ENCODE measurements at places on chromosomes 1 and 21.

DNA sequence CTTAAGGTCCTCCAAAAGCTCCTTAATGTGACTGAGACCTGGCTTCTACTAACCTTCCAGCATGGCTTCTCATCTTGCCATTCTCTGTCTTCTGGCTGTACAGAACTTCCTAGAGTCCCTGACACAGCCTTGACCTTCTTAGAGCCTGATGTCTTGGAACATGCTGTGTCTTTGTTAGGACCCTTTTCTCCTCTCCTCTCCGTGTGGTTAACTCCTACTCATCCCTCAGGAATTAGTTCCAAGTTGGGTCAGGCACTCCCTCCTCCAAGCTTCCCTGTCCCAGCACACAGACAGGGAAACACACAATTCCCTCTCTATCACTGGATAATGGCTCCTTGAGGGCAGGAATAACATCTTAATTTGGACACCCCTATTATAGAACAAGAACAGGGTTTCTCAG lies 275.4 kb upstream of the USP24 start:
- DNase-seq, result no peak

DNA sequence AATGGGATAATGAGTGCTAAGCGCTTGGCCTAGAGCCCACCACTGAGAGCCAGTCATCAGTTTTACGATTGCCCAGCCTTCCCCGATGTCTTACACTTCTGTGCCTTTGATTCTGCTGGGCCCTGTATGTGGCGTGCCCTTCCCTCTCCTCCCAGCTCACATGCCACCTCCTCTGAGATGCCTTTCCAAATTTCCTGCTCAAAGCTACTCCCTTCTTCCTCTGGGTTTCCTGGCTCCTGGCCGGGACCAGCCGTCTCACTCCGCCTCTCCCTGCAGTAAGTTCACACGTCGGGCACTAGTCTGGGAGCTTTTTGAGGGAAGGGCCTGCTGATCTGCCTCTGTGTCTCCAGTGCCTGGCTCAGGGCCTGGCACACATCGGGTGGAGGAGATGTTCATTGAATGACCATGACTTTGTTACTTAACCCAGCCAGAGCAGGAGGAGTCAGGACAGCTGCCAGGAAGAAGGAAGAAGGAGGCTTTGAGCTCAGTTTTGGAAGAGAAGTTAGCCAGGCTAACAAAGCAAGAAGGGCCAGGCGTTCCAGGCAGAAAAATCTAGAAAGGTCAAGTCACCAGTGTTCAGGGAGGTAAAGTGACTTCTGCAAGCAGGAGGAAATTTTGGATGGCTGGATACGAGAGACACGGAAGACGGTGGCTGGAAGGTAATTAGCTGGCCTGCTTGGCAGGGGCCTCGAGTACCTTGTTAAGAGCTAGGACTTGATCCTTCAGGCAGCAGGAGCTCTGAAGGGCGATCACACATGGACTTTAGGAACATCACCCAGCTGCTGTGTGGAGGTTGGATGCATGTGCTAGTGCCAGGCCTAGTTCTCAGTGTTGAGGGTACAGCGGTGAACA lies 63.6 kb downstream of the EPHB2 start:
- no peak for DNase-seq

DNA sequence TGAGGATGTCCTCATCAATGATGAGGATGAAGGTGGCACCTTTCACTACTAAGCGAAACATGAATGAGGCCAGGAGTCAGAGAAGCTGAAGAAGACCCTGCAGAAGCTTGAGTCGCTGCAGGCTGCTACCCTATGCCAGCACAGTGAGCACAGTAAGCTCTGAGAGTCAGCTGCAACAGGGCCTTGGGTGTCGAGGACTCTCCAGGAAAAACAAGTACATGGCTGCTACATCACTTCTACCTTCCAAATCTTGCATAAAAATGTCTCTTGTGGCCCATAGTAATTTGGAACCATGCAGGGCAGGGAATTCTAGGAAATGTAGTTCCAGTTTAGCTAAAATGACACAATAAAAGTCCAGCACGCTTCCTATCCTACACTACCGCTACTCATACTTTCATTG lies 51.5 kb upstream of the KIRREL1 start:
- no peak for DNase-seq

- no peak for DNase-seq
Observed at GRCh38 chr1:30995990-30996612, 69.4 kb downstream of the PUM1 start.

- no peak for DNase-seq
Observed at GRCh38 chr1:86515597-86515996, 31.3 kb upstream of the CLCA4 start.

GRCh38 chr1:243477731-243478290 lies 222.0 kb downstream of the SDCCAG8 start:
- no peak for DNase-seq

DNA sequence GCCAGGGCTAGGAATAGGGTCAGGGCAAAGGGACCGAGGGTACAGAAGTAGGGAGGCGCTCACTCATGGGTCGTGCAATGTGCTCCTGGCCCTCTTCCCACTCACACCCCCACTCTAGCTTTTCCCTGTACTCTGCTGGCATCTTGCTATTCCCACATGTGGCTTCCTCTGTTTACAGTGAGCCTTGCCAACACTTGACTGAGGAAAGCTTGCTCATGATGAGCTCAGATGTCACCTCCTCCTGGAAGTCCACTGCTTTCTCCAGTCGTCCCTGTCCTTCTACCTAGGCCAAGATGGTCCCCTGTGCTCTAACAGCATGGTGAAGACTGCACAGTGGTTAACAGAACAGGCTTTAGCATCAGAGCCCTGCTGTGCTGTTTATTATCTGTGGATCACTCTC lies 8.0 kb upstream of the RIMS3 start:
- no peak for DNase-seq

GRCh38 chr1:150176593-150176992 lies 26.9 kb downstream of the PLEKHO1 start:
- no peak for DNase-seq

DNA sequence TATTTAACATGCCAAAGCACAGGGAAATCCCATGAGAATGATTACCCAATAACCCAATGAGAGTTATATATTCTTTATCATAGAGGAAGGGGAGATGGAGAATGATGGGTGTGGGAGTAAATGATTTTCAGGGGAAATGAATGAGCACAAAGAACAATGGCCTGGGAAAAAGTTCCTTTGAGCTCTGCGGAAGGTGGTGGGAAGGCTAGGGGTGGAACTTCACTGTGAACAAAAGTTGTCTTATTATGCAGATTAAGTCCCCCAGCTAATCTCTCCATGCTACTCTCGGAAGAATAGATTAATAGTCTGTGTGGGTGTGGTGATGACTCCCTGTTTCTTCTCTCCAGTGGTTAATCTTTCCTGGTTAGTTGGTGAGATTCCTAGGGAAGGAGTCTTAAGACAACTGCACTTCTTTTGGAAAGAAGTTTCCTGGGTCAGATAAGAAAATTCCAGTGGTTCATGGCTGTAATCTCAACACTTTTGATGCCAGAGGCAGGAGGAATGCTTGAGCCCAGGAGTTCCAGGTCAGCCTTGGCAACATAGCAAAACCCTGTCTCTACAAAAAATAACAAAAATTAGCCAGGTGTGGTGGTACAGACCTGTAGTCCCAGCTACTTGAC lies 71.6 kb downstream of the DNTTIP2 start:
- no peak for DNase-seq

GRCh38 chr1:28123461-28123961 lies 35.1 kb upstream of the EYA3 start:
- peak; percentile 21 for DNase-seq

DNA sequence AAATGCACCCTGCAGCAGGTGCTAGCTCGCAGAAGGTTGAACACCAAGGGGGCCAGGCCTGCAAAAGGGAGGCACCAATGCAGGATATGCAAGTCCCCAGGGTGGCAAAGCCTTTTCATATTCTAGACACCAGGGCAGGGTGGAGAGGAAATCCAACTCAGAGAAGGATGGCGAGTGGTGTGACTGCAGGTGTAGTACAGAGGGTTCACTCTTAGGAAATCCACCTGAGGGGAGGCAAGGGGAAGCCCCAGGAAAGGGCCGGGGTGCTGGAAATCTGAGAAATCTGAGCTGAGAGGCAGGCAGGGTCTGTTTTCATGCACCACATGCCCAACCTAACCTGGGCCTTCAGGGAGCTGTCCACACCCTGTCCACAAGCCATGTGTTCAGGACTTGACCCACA lies 163.2 kb upstream of the CTTNBP2NL start:
- no peak for DNase-seq

DNA sequence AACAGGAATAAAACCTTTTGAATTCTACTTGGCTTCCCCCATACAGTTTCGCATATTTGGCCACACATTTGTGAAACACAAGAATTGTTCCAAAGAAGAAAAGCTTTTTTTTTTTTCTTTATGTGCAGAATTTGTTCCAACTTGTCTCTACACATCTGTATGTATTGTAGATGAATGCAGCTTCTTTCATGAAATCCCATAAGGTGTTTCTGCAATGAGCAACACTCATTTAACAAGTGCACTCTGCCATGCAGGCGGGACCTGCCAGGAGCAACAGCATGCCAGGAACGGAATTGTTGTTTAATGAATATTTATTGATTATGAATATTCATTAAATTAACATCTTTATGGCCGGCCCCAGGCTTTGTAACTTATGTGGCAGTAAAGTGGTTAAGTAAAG lies 1075.0 kb downstream of the TTLL7 start:
- no peak for DNase-seq

DNA sequence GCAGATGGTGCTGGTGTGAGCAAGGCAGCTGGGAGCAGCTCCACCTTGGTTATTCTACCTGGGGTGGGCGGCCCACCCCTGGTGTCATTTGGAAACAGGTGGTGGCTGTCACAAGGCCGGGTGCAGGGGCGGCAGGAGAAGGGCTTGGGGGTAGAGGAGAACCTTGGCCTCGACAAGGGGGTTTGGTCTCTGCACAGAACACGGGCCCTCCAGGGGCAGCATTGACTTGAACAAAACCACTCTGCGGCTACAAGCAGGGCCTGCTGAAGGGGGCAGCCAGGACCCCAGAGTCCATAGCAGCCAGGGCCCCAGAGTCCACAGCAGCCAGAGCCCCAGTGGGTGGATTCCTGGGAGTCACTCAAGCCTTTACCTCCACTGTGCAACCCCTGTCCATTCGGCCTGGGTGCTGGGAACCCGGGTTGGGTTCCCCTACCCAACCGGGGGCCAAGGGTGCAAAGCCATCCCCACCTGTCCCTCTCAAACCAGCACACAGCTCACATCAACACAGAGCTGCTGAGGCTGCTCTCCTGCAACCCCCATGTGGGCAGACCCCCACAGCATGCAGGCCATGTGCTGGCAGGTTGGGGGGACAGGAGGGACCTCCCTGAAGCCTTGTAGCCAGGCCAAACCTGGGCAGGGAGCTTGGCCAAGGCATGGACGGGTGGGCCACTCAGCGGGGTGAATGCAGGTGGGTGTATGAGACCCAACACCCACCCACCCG lies 7.7 kb downstream of the TRIM11 start:
- no peak for DNase-seq

DNA sequence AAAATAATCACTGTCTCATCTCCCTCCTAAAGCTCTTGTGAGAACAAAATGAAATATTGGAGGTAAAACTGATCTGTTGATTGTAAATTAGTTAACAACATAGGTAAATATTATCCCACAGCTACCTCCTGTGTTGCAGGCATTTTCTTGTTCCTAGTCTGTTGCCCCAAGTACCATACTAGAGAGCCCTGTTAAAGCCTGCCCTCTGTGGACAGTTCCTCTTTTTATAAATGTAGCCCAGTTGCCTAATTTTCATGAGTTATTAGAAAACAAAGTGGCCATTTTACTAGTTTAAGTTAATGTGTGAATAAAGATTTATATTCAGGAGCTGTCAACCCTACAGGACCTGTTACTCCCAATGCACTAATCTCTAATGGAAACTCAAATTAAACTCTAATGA lies 180.0 kb upstream of the KCND3 start:
- no peak for DNase-seq

DNA sequence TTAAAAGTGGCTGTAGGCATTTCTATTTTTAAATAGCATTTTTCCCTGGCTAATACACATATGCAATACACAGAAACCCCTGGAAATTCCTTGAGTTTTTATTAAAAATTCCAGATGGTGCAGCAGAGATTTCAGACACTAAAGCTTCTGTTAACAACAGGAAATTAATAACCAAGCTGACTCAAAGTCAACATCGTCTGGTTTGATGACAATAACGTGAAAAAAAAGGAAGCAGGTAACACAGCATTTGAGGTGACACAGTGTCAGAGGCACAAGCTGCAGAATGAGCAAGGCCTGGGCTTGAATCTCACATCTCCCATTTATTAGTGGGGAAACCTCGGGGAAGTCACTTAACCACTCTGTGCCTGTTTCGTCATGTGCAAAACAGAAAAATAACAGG lies 64.6 kb upstream of the GJB5 start:
- DNase-seq, result no peak

- no peak for DNase-seq
Observed at GRCh38 chr1:113399062-113399583, 8.8 kb downstream of the MAGI3 start.

DNA sequence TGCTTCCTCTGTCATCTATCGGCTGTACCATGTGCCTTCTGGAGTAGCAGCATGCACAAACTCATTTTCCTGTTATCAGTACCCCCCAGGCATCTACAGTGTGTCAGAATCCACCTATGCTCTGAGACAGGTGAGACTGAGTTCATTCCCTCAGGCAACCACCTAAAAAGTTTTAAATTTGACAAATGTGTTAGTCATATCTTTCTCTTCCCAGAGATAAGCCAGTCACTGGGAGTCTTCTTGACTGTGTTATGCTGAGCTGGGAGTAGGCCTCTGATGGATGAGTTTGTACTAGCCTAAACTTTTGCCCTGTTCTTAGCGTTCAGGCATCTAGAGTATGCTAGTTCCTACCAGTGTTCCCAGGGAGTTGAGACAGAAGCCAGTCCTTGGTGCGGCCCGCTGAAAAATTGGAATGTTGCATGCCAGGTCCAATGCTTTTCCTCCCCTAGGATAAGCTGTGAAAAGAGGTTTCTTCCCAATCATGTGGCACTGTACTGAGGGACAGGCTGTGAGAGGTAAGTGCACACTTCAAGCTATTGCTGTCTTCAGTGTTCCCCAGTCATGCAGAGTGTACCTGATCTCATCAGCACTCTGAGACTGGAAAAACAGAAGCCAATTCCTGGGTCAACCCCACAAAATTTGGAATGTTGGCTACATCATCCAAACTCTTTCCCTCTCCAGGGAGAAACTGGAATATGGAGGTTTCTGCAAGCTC lies 1202.3 kb downstream of the NCAM2 start:
- DNase-seq, result no peak

DNA sequence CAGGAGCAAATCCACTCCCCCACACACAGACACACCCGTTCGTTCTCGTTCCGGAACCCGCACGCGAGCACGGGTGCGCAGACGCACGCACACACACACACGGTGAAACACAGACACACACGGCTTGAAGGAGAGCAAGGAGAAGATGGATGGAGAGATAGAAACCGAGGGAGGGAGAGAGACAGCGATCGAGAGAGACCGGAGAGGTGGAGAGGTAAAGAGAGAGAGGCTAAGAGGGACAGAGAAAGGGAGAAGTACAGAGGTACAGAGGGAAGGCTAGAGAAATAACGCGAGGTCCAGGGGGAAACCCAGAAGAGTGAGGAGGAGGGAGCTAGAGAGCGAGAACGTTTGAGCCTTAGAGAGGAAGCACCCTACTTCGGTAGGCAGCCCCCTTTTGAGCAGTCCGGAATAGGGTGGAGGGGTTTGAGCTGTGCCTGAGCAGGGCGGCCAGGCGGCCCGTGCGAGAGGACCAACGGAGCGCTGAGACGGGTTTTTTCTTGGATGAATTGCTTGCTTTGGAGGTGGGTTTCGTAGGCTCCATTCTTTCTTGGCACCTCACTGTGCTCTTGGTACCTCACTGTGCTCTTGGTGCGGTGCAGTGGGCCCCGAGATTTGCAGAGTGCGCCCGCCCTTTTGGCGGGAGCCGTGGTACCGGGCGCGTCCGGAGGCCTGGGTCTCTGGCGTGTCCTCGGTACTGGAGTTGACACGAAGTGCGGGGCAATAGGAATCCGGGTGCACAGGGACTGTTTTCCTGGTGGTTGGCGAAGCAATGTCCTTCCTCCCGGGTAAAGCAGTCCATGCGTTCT lies 88.4 kb upstream of the RHOU start:
- DNase-seq, result peak; percentile 8
